T-helper 17 cell (primary cell): ENCODE measurements at places on chromosomes 1 and 21.

GRCh38 chr1:171953835-171954234, 112.5 kb downstream of the DNM3 start:
- no peak for DNase-seq

DNA sequence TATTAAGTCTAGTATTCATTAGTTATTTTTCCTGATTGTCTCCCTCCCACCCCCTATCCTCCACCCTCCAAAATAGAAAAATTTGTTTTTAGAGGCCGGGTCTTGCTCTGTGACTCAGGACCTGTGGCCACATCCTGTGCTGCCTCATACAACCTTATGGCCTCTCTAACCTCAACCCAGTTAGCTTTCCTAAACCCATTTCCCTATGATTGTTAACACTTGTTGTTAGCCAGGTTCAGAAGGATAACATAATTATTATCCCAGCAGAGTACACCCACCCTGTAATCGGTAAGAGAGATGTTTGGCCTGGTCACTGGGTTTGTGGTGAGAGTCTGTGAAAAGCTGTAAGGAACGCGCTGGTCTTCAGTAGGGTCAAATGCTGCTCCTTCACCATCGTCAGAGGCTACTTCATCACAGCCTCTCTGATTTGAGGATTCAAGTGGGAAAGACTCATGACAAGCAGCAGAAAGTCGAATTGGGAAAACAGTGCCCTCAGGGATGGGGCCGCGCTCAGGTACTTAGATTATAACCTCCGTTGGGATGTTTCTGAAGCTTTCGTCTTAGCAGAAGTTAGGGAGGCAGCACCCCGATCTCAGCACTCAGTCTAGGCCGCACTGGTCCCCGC, 35.9 kb upstream of the HMGN1 start:
- no peak for DNase-seq

DNA sequence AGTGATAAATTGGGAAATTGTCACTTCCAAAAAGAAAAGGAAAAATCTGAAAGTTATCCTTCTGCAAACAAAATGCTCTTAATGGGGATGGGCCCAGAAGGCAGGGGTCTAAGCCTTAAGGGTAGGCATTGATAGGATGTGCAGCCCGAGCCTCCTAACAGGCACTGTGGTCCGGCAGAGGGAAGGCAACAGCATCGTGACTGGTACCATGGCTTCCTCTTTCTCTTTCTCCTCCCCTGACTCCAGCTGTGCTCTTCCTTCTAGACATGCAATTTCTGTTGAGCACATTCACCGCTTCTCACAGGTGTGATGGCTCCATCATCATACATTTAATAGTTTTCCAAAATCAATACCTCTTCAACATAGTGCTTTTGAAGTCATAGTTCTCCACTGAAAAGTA, 91.5 kb downstream of the SELENOF start:
- DNase-seq, result no peak

DNA sequence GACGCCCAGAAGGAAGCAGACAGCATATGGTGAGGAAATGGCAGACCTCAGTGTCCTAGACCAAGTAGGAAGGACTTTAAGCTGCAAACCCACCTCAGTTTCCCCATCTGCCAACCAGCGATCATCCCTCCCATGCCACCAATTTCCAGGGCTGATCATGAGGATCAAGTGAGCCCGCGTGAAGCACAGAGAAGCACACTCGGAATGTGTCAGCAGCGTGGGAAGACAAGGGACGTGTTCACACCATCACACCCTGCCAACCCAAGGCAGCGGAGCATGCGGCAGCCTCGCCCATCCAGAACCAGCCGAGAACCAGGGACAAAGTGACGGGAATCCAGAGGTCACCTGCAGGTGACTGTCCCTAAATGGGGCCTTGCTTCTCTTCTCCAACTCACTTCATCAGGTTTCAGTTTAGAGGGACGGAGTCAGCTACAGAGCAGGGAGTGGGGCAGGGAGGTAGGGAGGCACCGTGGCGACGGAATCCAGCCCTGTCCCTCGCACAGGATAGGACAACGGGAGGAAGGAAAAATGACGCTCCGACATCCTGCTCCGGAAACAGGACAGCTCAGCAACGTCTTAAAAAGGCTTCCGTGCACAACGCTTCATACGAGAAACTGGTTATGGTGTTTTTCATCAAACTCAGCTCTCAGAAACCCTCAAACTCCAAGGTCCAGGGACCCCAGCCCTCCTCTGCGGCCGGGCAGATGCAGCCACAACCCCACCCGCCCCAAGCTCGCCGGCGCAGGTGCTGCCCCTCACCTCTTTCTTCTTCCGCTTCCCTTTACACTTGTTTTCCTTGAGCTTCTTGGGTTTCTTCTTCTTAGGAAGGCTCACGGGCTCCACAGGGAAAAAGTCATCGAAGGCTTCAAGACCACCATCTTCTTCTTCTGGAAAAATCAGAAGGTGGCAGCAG, 12.5 kb downstream of the CHD5 start:
- no peak for DNase-seq

- no peak for DNase-seq
These were observed 22.3 kb downstream of the MFSD2A start for GRCh38 chr1:39977202-39977601.

GRCh38 chr1:90132306-90132705, 137.4 kb downstream of the ZNF326 start:
- no peak for DNase-seq

DNA sequence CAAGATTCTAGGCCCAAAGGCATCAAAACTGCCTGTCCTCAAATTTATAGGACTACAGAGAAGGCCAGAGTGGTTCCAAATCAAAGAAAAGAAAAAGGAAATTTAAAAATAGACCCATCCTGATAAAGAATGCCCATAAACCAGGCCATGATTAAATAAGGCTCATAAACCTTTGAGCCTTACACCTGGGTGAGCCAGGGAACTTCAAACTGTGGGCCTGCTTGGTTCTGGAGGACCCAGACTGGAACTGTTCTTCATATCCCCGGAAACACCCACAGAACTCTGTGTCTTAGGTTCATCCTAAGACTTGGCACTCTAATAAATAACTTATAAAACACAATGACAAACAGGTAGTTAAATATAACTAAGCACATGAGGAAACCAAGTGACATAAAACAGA, 28.8 kb downstream of the MCOLN2 start:
- DNase-seq, result no peak

- no peak for DNase-seq
These were observed 1.2 kb downstream of the CHRM3 start for GRCh38 chr1:239387304-239388158.

DNA sequence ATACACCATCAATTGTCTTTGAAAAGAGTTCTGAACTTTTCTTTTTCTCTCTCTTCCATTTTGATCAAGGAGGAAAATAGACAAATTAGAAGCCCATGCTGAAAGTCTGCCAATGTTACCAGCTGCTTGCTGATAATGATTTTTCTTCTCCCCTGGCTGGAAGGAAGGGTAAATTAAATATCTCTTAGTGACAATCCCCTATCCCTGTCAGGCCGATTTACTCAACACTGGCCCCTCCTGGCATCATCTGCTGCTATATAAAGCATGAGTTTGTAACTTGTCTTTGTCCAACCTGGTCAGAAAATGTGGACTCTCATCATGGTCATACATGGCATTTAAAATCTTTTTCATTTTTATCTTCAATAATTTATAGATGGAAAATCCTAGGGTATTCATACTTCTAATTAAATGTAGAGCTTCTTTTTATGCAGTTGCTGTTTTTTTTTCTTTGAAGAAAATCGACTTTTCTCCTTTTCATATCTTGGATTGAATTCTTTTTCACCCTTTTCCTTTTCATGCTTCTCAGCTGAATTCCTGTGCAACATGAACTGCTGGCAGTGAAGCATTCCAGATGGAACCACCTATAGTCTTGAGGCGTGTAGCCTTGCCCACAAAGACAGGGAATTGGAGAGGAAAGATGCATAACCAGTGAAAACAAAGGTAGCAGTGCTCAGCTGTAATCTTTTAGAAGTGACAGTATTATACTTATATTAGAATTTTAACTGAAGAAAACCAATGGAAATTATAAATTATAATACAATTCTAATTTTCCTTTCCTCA, 214.7 kb upstream of the PTGFR start:
- DNase-seq, result no peak

GRCh38 chr1:41622859-41623732, 138.6 kb upstream of the EDN2 start:
- no peak for DNase-seq

- no peak for DNase-seq
These were observed 96.4 kb upstream of the HOOK1 start for GRCh38 chr1:59718064-59718988.

GRCh38 chr1:184958554-184959353, 15.6 kb downstream of the NIBAN1 start:
- no peak for DNase-seq

DNA sequence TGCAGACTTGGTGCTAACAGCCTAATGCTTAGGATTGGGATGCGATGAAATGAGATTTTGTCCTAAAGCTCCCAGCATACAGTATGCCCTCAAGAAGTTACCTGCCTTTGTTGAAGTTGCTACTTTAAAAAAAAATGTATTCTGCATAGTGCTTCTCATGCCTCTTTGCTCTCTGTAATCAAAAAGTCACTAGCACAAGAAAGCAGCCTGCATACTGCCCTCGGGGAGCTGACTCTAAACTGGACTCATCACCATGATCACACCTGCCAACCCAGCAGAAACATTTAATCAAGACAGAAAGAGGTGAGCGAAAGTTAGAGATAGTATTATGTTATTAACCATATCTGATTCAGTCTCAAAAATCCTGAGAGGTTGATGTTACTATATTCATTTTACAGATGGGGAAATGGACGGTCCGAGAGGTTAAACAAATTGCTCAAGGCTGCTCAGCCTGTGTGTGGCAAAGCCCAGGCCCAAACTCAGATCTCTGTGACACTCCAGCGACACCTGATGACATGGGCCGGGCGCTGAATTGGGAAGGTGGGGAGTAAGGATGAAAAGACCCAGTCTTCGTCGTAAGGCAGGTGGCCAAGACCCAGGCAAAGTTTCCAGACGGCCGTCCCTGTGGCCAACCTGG, 1.1 kb downstream of the BATF3 start:
- no peak for DNase-seq

GRCh38 chr1:100868364-100868995, 26.2 kb downstream of the EXTL2 start:
- no peak for DNase-seq
